HCT116 (cell line): ENCODE measurements at places on chromosomes 6 and 20. TPM values are rescaled to one million over a fixed set of nuclear protein-coding genes. Genes with fewer than 3 reads are reported as not detected.

DNA sequence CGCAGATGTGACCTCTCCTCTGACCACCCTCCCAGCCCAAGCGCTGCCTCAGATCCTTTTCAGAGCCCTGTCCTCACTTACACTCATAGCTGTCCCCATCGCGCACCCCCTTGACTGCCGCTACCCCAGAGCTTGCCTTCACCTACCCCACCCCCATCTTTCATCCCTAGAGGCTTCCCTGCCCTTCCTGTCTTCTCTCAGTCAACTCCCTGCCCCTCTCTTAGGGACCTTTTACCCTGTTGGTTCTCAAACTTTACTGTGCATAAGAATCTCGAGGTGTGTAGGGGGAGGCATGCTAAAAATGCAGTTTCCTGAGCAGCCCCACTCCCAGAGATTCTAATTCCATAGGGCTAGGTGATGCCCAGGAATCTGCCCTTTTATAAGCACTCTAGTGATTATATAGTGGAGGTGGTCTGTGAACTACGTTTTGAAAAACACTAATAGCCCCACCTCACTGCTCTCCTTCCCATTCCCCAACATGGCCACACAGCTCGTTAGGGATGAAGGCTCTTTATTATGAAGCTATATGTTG, 725 bp downstream of the TM9SF4 start:
- H3K4me1 ChIP-seq = peaks cover 6% of the 10 kb centered on the region
- no peaks in the 10 kb centered on the region for H3K27me3 ChIP-seq
- peaks cover 6% of the 10 kb centered on the region; the same call in 1 of the 2 replicates for H3K36me3 ChIP-seq
- no peak for DNase-seq
- peak overlapping the region; percentile 97 for H3K4me3 ChIP-seq

DNA sequence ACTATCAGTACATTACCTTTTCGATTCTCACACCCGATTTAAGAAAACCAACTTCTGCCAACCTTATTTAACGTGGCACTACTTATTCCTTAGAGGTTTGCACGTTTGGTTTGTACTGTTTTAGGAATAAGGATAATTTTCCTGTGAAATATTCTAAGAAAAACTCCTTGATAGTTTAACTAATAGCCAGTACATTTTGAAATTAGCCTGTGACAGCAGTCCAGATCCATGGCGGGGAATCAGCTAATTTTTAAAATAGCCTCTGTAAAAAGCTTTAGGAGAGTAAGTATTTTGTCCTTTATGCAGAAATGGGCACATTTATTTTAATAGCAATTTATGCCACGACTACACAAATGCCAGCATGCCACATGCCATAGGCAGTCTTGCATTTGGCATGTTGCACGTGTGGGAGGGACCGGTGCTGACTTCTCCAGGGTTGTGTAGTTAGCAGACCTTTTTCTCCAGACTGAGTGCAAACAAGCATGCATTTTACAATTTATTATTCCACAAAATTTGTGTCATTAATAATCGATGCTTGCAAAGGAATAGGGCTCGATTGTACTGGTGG, 6.2 kb downstream of the FOXC1 start:
- no peak for DNase-seq
- no peak overlapping the region for H3K27ac ChIP-seq
- 0 out of 2 replicates have a peak, but pooled peaks cover 4% of the 10 kb centered on the region for H3K36me3 ChIP-seq
- H3K4me3 ChIP-seq = no peak overlapping the region
- H3K27me3 ChIP-seq = no peaks in the 10 kb centered on the region

The ANKEF1 gene
- total RNA-seq = 15.8 TPM

- DNase-seq = no peak
- no peak overlapping the region for H3K27ac ChIP-seq
- no peaks in the 10 kb centered on the region for H3K27me3 ChIP-seq
These were observed 771.7 kb upstream of the ADGRB3 start for GRCh38 chr6:67863346-67863745.

- no peak for DNase-seq
- peaks cover 19% of the 10 kb centered on the region; the same call in 1 of the 2 replicates for H3K36me3 ChIP-seq
- no peaks in the 10 kb centered on the region for H3K27me3 ChIP-seq
- H3K27ac ChIP-seq = no peak overlapping the region
These were observed 168.0 kb upstream of the RNF24 start for GRCh38 chr20:4183361-4183760.

GRCh38 chr6:13941902-13942301, 17.1 kb downstream of the RNF182 start:
- no peak for DNase-seq
- H3K27ac ChIP-seq = no peak overlapping the region
- no peak overlapping the region for H3K4me3 ChIP-seq
- no peaks in the 10 kb centered on the region for H3K36me3 ChIP-seq
- H3K4me1 ChIP-seq = no peaks in the 10 kb centered on the region
- no peaks in the 10 kb centered on the region for H3K27me3 ChIP-seq

DNA sequence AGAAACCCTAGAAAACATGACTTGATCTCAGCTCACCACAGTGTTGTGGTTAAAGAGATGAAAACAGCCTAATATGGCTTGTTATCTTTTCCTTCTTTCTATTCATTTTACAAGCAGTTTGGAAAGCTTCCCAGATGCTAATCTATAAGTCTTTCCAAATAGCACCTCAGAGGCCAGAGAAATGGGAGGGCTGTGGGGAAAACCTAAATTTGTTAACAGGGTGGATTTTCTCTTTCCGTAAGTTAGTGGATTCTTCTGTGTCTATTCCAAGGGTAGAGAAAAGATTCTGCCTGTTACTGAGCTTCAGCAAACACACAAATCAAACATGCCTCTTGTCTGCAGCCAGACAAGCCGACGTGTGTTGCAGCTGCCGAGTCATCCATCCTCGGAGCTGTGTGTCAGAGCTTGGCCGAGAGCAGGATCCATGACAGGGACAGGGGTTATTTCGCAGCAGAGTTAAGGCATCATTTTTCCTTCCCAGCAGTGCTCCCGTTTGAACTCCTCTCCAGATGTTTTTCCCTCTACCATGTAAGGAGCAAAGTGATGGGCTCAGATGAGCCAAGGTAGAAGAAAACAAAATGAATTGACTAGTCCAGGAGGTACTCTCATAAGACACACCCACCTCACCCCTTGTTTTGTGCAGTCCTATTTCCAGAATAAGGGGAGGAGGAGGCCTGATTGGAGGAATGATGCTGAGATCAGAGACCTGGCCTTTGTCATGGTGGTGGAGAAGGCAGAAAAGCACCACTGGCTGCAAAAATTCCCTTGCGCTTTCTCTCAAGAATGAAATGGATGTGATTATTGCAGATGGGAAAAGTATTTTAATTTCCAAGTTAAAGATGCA, 560.0 kb downstream of the C6orf118 start:
- no peak overlapping the region for H3K4me3 ChIP-seq
- H3K4me1 ChIP-seq = no peaks in the 10 kb centered on the region
- H3K27me3 ChIP-seq = no peaks in the 10 kb centered on the region
- H3K27ac ChIP-seq = no peak overlapping the region
- no peaks in the 10 kb centered on the region for H3K36me3 ChIP-seq

DNA sequence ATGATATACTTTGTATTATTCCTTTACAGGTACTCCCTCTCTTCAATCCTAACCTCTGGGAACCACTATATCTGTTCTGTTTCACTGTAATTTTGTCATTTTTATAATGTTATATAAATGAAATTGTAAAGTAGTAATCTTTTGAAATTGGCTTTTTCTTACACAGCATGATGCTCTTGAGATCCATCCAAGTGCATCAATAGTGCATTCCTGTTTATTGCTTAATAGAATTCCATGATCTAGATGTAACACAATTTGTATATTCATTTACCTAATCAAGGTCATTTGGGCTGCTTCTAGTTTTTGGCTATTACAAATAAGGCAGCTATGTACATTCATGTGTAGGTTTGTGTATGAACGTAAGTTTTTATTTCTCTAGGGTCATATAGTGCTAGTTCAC, 174.6 kb downstream of the KHDC1L start:
- no peak overlapping the region for H3K4me3 ChIP-seq
- H3K36me3 ChIP-seq = no peaks in the 10 kb centered on the region
- DNase-seq = no peak
- H3K4me1 ChIP-seq = no peaks in the 10 kb centered on the region

DNA sequence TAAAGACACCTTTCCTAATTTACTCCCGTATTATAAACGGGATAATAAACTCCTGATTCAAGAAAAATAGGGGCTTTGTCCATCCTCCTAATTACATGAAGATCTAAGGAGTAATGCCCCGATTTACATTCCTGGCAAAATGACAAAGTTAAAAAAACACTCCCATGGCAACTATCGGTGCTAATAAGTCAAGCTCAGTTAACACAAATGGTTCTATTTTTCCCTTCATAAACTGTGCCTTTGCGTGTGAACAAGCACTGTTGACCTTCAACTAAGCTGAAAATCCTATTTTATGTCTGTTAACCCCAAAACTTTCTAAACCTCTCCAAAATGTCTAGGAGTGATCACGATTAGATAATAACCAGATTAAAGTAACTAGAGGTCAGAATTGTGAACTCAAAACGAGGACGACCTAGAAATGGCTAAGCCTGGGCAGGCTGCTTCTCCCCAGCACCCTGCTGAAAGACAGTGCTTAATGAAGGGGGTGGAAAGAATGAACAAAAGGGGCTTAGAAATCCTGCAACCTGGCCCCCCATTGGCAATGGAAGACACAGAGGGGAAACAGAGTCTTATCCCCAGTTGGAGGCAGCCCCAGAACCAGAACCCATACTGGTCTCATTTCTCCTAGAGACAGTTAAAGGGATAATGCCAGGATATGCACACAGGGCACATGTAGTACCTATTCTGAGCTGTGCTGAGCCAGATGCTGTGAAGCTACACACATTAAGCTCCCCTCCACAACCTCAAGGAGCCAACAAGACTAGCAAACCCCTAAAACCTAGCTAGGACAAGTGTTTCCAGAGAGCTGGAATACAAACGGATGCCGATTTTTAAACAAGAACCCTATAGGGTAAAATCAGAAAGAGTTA, 23.0 kb downstream of the SLC23A2 start:
- no peaks in the 10 kb centered on the region for H3K27me3 ChIP-seq
- no peak overlapping the region for H3K27ac ChIP-seq
- H3K36me3 ChIP-seq = no peaks in the 10 kb centered on the region

GRCh38 chr6:85660181-85660611, 17.5 kb upstream of the SYNCRIP start:
- no peaks in the 10 kb centered on the region for H3K36me3 ChIP-seq
- peak; percentile 72 for DNase-seq
- peak overlapping the region; percentile 16; the same call in 1 of the 2 replicates for H3K4me3 ChIP-seq
- H3K27ac ChIP-seq = peak overlapping the region; percentile 27
- no peaks in the 10 kb centered on the region for H3K27me3 ChIP-seq

DNA sequence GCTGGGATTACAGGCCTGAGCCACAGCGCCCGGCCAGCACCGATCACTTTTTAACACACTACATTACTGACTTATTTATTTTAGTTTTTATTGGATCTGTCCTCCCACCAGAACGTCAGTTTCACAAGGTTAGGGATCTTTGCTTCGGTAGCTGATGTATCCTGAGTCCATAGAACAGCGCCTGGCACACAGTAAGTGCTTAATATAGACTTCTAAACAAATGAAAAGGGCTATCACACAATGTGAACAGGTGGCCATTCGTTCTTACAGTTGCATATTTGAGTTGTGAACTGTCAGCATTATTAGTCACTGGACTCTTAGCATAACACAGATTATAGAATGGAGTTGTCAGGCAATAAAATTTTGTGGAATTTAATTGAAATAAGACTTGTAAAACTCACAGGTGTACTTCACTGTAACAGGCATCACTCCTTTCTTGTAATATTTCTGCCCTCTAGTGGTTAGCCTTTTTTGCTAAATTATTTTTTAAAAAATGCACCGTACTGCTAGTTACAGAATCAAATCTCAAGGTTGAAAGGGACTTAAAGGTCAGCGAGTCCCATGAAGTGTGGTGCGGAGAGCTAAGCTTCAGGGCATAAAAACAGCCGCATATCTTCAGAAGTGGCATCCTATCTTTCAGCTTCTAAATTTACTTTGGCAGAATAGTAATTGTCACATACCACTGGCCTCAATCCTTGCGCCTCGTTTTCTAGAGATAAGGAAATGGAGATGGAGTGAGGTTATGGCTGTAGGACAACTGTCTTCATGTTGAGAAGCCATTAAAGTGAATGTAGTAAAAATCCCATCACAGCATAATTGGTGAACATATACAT, 3.4 kb upstream of the TBC1D7 start:
- no peak overlapping the region for H3K4me3 ChIP-seq
- no peaks in the 10 kb centered on the region for H3K36me3 ChIP-seq

- H3K4me3 ChIP-seq = no peak overlapping the region
- no peak overlapping the region for H3K27ac ChIP-seq
- DNase-seq = no peak
- peaks cover 59% of the 10 kb centered on the region for H3K36me3 ChIP-seq
- H3K4me1 ChIP-seq = no peaks in the 10 kb centered on the region
These were observed 29.5 kb upstream of the TCFL5 start for GRCh38 chr20:62891111-62891510.

DNA sequence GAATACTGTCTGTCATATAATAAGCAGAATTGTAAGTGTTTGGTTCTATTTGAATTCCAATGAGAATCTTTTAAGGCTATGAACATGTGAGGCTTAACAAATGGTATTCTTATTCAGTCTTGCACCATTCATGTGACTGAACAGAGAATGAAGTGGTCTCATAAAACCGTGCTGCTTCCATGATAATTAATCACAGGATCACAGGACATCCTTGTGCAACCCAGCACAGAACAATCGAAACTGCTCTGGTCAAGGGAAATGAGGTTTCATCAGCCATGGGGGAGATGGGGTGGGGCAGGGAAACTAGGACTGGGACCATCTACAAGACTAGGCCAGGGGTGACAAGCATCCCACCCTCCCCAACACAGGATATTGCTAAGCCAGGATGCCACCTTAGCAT, 6.0 kb downstream of the PPIL6 start:
- H3K4me3 ChIP-seq = no peak overlapping the region
- H3K4me1 ChIP-seq = peaks cover 2% of the 10 kb centered on the region
- no peak overlapping the region for H3K27ac ChIP-seq
- H3K27me3 ChIP-seq = no peaks in the 10 kb centered on the region
- H3K36me3 ChIP-seq = no peaks in the 10 kb centered on the region

DNA sequence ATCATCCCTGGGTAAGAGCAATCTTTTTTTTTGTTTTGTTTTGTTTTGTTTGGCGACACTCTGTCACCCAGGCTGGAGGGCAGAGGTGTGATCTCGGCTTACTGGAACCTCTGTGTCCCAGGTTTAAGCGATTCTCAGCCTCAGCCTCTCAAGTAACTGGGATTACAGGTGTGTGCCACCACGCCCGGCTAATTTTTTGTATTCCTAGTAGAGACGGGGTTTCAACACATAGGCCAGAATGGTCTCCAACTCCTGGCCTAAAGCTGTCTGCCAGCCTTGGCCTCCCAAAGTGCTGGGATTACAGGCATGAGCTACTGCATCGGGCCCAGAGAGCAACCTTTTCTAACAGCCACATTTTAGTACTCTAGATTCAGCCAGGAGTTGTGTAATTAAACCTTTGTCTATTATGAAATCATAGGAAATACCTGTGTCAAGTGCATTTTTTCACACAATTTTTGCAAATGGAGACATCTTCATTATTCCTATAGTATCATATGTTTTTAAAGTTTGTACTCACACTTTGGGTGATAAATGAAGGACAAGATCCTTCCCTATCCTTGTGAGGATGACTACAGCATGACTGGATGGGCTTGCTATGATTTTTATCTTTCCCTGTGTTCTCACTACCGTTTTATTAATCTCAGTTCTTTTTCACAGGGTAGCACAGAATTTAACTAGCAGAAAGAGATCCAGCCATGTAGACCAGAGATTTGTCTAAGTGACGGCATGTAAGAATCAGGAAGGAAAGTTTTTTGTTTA, 82.6 kb downstream of the OR2B2 start:
- no peaks in the 10 kb centered on the region for H3K36me3 ChIP-seq
- DNase-seq = no peak
- H3K4me1 ChIP-seq = peaks cover 38% of the 10 kb centered on the region
- peak overlapping the region; percentile 94 for H3K27ac ChIP-seq
- no peaks in the 10 kb centered on the region for H3K27me3 ChIP-seq

The MYLIP gene
- 10.6 TPM for total RNA-seq
